AG04450 (cell line): ENCODE measurements at places on chromosomes 2 and 18.
A peak's percentile ranks its signal among the peaks of the same experiment; 100 is the strongest.

GRCh38 chr2:205409411-205409810 is 272.9 kb upstream of the NRP2 start:
- DNase-seq = no peak

DNA sequence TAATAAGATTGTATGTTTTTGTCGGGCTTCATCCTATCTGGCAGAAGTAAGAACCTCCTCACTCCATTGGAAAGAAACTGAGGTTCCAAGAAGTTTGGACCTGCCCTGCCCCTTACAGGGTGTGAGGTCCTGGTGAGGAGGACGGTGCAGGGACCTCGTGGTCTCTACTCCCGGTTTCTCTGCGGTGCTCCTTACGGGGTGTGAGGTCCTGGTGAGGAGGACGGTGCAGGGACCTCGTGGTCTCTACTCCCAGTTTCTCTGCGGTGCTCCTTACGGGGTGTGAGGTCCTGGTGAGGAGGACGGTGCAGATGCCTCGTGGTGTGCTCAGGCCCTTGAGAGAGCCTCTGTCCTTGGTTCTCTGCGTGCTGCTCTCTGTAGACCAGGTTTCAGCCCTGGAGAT is 5.2 kb downstream of the CTDP1 start:
- DNase-seq = no peak

GRCh38 chr2:207394203-207394781 is 135.5 kb upstream of the CREB1 start:
- DNase-seq = no peak

GRCh38 chr2:9740382-9741073 is 102.7 kb upstream of the TAF1B start:
- DNase-seq = no peak

- DNase-seq = no peak
Measured at GRCh38 chr18:8041526-8042111, 474.5 kb downstream of the PTPRM start.

DNA sequence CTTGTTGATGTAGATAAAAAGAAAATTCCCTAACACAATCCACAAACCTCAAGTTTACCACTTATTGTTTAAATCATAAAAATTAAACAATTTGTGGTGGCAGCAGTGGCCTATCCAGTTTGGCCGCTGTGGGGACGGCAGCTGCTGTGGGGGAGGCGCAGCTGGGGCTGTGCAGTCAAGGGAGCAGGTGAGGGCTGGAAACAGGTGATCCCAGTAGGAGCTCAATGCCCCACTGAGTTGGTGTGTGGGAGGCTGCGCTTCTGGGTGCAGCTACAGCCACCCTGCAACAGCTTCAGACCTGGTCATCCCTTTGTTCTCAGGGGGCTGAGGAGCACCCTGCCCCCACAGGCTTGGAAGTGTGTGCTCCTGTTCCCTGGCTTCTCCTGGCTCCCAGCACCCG is 266.0 kb upstream of the FSIP2 start:
- DNase-seq = no peak

GRCh38 chr18:58168221-58168620 is 124.2 kb downstream of the NEDD4L start:
- DNase-seq = no peak

GRCh38 chr18:43870626-43871025 is 593.3 kb upstream of the SYT4 start:
- DNase-seq = no peak

DNA sequence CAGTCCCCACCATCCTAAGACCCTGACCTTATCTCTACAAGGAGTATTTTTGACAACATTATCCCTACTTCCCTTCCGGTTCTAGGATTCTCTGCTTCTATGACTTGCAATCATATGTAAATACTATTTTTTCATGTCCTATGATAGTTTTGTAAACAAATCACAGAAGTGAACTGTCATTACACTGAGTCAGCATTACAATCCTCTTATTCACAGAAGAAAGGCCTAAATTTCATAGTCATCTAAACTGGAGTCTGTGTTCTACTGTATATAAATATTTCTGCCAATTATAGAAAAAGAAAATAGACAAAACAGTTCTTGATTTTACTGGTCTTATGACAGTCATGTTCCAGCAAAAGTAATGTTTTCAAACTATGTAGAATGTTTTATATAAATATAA is 265.1 kb downstream of the NCKAP5 start:
- peak; percentile 49 for DNase-seq

GRCh38 chr2:192398236-192398635 is 203.5 kb upstream of the TMEFF2 start:
- DNase-seq = no peak

- no peak for DNase-seq
Measured at GRCh38 chr2:228180181-228181097, 1.0 kb downstream of the SPHKAP start.

- no peak for DNase-seq
Measured at GRCh38 chr2:69836316-69836715, 6.9 kb downstream of the GMCL1 start.

DNA sequence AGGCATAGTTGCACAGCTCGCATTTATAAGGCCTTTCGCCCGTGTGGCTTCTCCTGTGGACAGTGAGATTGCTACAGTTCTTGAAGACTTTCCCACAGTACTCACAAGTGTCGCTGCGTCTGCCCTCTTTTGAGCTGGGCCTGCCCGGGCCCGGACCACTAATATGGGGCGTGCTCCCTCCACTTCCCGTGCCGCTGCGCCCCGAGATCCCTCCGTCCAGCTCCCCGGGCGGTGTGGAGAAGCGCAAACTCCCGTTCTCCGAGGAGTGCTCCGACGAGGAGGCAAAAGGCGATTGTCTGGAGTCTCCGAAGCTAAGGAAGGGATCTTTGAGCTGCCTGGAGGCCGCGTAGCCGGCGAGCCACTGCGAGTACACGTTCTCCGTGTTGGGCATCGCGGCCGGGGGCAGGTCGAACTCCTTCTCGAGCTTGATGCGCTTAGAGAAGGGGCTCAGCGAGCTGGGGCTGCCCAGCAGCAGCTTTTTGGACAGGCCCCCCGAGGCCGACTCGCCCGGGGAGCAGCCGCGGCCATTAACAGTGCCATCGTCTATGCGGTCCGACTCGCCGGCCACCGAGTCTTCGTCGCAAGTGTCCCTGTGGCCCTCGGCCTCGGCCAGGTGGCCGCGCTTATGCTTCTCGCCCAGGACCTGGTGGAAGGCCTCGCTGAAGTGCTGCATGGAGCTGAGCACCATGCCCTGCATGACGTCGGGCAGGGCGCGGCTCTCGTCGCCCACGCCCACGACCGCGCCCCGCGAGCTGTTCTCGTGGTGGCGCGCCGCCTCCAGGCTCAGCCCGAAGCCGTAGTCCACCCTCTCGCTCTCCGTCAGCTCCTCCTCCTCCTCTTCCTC is 92.7 kb downstream of the BCL11A start:
- DNase-seq = no peak

DNA sequence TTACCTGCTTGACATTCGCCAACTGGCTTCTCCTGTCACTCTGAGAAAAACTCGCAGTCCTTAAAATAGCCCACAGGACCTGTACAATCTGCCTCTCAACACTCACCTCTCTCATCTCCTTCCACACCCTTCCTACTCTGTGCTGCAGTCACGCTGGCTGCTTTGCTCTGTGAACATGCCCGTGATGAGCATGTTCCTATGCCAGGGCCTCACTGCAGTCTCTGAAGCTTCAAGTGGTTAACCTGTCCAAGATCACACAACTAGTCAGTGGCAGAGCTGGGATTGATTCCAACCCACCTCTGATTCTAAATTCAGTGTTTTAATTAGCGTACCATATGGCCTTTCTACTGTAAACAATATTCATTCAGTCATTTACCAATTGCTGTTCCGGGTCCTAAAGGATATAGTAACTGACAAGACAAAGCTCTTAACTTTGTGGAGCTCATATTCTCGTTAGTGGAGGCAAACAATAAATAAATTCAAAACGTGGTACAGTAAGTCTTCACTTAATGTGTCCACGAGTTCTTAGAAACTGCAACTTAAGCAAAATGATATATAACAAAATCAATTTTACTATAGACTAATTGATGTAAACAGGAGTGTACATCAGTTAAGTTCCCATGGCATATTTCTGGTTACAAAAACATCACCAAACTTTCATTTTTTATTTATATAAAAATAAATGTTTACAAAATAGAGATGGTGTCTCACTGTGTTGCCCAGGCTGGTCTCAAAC is 38.9 kb upstream of the FBXO11 start:
- no peak for DNase-seq

DNA sequence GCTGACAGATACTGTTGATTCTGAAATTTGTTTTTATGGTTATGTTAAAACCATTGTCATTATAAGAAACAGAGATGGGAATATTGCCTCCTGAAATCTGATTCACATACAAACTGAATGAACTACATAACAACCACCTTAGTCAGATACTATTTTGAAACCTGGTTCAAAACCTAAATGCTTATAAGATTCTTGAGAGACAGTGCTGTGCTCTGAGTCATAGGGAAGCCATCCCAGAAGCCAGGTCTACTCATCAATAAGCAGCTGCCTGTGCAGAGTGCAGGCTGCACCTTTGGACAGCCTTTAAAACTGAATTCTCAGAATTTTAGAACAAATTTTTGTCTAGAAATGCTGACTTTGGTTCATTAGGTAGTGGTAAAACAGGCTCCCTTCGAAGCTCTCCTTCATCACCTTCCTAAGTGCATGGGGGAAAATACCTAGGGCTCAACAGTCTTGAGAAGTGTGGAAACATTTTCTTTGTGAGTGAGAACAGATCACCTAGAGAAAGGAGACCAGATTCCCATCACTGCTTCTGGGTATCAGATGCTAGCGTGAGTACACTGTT is at the start of gene SERPINB7:
TSS of gene SERPINB7 (plus strand) at position 253 of the 565 bp plus-strand sequence. CDS start 6,955 bp downstream, outside the sequence.
- DNase-seq = peak; percentile 71

DNA sequence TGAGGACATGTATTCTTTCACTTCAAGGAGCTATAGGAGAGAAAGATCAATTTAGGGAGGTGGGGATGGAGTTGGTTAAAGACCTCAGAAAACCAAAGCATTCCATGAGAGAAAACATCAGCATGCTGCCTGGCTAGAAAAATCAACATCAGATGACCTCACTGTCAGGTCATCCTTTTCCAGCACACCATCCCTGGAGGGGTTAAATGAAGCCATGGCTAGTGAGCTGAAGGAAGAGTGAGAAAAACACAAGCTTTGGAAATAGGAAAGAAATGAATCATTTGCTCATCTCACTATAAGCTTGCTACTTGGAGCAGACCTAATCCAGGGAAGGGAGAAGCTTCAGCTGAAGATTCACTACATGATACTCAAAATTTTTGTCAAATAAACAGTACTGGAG is 109.5 kb upstream of the ITGB6 start:
- no peak for DNase-seq

DNA sequence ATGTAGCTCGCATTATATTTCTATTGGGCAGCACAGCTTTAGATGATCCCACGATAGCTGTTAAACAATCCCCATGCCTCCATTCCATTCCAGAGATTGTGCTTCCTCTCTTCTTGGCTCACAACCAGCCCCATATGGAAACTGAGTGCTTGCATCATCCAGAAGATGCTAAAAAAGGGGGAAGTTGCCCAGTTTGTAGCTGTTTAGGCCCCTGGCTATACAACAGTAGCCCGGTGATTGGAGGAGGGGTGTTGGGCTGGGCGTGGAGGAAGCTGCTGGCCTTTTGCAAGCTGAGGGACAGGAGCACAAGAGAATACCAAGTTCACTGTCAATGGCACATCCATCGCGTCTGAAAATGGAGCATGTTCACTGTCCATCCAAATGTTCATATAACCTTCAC is 360.2 kb downstream of the ALK start:
- no peak for DNase-seq

- DNase-seq = no peak
Measured at GRCh38 chr2:60354713-60355112, 198.7 kb downstream of the BCL11A start.

- DNase-seq = no peak
Measured at GRCh38 chr2:21676676-21677075, 552.9 kb downstream of the TDRD15 start.

DNA sequence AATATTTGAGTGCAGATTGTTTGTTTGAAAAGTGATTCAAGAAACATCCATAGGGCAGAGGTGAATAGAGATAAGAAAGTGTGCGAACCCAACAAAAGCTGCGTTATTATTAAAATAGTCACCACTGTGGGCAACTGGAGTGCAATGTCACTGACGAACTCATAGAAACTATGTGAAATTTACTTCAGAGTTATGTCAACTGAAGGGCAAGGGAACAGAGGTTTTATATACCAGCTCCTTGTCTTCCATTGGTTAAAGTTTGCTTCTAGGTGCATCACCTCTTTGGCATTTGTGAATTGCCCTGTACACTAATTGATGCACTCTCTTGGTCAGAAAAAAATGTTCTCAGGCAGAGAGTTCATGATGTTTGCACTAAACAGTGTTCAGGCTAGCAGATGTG is 110.5 kb upstream of the NYAP2 start:
- DNase-seq = no peak

- no peak for DNase-seq
Measured at GRCh38 chr18:45666006-45666405, 50.7 kb downstream of the SLC14A2 start.

DNA sequence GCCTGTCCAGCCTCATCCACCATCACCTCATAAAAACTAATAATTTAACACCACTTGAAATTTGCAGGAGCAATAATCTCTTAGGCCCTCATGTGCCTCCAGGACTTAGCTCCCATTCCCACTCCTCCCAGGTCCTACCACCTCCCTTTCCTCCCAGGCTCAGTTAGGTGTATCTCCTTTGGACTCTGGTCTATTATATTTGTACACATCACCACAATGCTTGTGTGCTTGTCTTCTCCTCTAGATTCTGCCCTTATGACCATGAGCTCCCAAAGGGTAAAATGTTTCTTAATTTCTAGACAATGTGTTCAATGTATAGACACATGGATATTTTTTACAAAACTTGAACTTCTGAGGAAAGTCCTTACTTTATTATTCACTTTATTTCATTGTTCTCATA is 182.0 kb upstream of the ZC3H15 start:
- no peak for DNase-seq

DNA sequence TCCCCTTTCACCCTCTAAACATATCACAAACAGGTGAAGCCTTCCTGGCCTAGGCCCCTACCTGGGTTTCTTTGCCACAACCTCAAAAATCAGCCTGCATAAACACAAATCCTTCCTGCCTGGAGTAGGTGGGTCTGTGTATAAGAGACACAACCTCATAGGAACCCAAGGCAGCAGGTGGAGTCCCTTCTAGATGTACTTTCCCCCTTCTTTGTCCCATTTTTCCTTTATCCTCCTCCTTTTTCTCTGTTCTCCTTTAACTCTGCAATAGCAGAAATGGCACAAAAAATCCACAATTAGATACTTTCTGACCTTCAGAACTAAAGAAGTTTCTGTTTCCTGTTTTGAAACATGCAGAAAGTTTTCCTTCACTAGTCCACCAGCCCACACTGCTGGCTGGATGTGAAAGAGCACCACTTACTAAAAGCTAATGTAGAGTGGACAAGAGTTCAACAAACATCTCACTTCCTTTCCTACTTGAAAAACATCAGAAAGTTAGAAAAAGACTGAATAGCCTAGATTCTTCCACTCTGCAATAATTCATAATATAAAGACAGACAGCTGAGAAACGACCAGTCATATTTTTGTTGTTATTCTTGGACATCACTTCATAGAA is 11.2 kb downstream of the SLC40A1 start:
- no peak for DNase-seq

GRCh38 chr2:136219963-136220362 is 102.0 kb upstream of the CXCR4 start:
- no peak for DNase-seq

GRCh38 chr18:13534631-13535030 is 191.7 kb downstream of the FAM210A start:
- no peak for DNase-seq
